ENCODE measurements at places on chromosomes 6 and 20.

DNA sequence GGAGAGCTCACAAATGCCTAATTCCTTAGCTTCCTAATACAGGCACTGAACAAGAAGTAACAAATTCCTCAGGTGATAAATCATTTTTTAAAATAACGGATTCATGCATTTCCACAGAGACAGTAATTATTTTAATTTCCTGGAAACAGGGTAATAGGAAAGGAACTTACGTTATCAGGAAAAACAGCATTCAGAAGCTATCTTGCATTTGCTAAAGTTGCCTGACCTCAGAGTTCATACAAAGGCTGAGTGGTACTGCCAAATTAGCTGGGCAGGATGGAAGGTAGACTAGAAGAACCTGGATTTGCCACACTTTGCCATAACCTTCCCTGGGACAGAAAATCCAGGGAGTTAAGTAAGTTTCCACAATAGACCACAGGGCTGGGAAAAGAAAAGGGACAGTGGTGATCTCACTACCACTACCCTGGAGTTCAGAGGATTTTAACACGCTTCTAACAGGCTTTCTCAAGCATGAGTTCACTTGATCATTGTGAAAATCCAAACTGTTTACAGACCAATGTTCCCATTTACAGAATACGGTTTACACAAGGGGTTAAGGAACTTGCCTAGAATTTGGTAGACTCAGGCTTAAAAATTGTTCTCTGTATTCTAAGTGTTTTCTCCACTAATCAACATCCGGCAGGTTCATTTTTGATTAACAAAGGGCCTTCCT lies 57.0 kb downstream of the KIF13A start:
- no peak for DNase-seq

- DNase-seq: no peak
Observed at GRCh38 chr6:106727480-106728149, 98.2 kb downstream of the QRSL1 start.

- DNase-seq: no peak
Observed at GRCh38 chr6:135161411-135162395, 19.4 kb upstream of the MYB start.

- DNase-seq: no peak
Observed at GRCh38 chr6:85476532-85476931, 26.6 kb downstream of the NT5E start.

DNA sequence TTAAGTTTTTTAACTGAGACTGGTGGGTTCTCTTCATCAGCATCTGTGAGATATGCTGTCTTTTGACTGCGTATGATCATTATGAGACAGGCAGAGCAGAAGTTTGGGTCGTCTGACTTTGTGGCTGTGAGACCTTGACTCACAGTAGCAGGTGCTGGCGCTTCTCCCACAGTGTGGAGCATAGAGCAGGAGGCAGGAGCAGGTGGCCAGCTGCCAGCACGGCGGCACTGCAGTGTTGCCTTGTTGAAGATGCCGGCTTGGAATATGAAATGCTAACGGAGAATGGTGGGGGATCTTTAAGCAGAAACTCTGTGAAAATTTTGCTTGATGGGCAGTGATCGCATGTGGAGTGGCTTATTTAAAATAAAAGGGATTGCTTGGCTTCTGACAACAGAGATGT lies 105.0 kb downstream of the TIAM2 start:
- DNase-seq: peak; percentile 12

- peak; percentile 96 for DNase-seq
Observed at GRCh38 chr20:56689318-56689717, 60.2 kb downstream of the TFAP2C start.

GRCh38 chr6:138250513-138251247 lies 32.4 kb upstream of the PBOV1 start:
- peak; percentile 80 for DNase-seq

- DNase-seq: no peak
Observed at GRCh38 chr6:152954443-152954842, 28.4 kb downstream of the FBXO5 start.

DNA sequence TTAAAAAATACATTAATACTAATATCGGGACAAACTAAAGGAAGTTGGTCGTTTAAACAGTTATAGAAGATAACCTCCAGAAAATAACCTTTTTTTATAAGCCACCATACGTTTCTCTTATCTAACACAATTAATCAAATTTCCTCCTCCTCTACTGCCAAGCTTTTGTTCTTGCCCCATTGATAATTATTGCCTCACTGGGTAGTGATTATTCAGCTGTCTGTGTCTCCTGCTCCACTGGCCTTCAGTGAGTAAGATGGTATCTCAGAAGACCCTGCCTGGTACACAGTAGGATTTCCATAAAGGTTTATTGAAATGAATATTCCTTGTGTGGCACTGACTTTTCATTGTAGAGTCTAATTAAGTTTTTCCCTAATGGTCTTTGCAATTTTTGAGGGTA lies 165.5 kb upstream of the SCGN start:
- DNase-seq: no peak

DNA sequence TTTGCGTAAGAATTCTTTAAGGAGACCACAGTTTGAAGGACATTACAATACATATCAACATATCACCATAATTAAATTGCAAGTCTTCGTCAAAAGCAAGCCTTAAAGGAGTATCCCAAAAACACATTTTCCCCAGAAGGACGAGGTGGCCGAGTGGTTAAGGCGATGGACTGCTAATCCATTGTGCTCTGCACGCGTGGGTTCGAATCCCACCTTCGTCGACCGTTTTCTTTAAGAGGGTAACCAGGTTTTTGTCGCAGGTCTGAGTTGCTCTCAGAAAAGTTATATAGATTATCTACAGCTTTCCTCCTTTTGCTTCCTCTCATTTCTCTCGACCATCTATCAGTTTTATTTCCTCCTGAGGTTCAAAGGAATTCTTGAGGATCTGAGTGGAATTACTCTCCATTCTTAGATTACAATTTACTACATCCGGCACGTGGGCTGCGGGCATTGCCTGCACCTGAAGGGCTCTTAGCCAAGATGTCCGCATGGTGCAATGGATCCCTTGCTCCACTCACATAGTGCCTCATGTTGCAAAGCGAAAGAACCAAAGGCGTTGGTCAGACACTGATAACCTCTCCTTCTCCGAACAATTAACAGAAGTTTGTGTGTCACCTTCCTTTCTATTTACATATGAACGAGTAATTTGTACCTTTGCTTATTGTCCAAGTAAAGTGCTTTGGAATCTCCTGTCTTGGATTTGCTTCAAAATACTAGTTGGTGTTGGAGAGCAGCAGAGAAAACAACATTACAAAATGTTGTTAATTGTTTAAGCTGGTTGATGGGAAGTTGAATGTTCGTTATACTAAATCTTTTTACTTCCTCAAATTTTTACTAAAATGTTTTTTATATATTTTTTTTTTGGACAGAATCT lies 14.0 kb downstream of the POM121L2 start:
- DNase-seq: peak; percentile 59

GRCh38 chr20:45338121-45339030 lies 9.8 kb downstream of the SDC4 start:
- DNase-seq: peak; percentile 34

- no peak for DNase-seq
Observed at GRCh38 chr6:49462599-49462926, 490 bp downstream of the MMUT start.

DNA sequence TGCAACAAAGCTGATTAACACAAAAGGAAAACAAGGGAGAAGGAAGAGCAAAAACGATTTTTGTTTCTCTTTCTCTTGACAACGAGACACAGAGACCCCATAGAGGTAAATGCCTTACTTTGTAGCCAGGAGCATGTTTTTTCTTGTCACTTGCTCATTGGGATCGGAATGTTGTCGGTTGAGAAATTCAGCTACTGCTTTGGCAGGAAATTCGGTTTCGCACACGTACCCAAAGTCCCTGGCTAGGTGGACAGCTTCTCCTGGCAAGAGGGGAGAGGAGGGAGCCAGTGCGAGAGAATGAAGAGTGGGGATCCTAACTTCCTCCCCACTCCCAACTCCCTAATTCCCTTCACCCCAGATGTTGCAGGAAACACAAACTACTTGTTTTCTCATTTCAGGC lies 14.5 kb downstream of the TFAP2A start:
- peak; percentile 77 for DNase-seq

DNA sequence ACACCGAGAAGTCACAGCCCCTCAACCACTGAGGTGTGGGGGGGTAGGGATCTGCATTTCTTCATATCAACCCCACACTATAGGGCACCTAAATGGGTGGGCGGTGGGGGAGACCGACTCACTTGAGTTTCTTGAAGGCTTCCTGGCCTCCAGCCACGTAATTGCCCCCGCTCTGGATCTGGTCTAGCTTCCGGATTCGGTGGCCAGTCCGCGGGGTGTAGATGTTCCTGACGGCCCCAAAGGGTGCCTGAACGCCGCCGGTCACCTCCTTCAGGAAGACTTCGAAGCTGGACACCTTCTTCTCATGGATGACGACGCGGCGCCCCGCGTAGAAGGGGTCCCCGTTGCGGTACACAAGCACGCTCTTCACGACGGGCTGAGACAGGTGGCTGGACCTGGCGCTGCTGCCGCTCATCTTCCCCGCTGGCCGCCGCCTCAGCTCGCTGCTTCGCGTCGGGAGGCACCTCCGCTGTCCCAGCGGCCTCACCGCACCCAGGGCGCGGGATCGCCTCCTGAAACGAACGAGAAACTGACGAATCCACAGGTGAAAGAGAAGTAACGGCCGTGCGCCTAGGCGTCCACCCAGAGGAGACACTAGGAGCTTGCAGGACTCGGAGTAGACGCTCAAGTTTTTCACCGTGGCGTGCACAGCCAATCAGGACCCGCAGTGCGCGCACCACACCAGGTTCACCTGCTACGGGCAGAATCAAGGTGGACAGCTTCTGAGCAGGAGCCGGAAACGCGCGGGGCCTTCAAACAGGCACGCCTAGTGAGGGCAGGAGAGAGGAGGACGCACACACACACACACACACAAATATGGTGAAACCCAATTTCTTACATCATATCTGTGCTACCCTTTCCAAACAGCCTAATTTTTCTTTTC lies at the start of gene DCDC2:
DCDC2 (minus strand) TSS at position 724 of the 883 bp plus-strand sequence; CDS start at position 415, 309 bp downstream.
- DNase-seq: no peak

DNA sequence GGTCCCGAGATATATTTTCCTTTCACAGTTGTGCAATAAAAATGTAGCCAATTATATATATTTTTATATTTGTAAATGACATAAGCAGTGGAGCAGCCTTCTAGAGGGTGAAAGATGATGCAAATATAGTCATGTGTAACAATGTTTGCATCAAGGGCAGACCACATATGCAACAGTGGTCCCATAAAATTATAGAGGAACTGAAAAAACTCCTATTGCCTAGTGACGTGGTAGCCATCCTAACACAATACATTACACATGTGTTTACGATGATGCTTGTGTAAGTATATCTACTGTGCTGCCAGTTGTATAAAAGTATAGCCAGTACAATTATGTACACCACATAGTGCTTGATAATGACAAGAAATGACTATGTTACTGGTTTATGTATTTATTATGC lies 162.8 kb downstream of the ZFAND3 start:
- no peak for DNase-seq

DNA sequence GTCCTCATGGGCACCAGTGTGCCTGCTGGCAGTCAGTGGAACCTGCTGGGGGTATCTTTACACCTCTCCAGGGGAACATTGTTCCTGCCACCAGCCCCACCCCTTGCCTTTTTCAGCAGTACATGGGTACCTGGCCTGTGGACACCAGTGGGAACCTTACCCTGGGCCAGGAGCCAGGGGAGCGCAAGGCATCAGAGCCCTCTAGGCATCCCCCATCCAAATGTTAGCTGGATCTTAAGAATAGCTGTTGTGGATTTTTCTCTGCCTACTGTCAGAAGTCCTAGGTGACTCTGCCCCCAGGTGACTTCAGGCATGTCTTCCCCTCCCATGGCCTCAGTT lies 38.8 kb upstream of the ID1 start:
- no peak for DNase-seq

GRCh38 chr20:60071965-60072364 lies 113.7 kb downstream of the CDH26 start:
- peak; percentile 78 for DNase-seq

DNA sequence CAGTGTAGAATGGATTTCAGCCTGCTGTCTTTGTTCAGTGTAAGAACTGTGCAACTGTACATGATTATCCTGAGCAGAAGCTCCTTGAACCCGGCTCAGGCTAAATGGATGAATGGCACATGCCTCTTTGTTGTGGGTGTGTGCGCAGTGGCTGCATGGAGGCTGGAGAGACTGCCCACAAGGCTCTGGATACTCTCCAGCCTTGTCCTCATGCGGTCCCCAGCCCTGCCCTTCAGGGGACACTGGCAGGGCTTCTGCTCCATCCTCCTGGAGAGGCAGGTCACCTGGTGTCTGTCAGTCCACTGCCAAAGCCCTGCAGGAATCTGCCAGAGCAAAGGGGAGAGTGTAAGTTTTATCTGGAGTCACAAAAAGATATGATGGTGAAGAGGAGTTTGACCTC lies 241.7 kb upstream of the EXOC2 start:
- DNase-seq: no peak

DNA sequence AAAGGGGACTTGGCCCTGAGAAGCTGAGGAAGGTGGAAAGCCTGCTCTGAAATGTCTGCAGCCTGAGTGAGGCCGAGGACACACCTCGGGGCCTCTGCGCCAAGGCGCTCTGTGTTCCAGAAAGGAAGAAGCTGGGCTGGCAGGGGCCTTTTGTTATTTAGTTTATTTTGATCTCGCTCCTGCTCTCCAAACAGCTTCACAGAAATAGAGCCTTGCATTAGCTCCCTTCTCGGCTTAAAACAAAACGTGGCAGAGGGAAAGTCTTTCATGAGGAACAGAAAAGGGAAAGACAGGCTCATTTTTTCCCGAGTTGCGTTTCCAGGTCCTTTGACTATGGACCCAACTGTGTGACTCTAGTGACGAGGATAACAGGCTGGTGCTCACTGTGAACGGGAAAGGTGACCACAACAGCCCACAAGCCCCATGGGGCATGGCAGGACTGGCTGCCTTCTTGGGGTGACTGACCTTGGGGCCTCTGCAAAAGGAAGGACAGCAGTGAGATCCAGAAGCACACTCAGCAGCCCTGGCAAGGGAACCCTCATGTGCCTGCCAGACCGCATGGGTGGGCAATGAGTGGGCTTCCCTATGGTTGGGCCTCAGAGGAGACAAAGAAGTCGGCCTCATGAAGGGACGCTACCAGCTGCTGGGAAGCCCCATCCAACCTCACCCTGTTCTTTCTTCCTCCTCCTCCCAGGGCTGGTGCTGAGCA lies 18.7 kb downstream of the LEMD2 start:
- DNase-seq: no peak

GRCh38 chr6:156660389-156660788 lies 116.8 kb upstream of the ARID1B start:
- no peak for DNase-seq

GRCh38 chr6:136123468-136123867 lies 126.6 kb downstream of the MTFR2 start:
- no peak for DNase-seq

DNA sequence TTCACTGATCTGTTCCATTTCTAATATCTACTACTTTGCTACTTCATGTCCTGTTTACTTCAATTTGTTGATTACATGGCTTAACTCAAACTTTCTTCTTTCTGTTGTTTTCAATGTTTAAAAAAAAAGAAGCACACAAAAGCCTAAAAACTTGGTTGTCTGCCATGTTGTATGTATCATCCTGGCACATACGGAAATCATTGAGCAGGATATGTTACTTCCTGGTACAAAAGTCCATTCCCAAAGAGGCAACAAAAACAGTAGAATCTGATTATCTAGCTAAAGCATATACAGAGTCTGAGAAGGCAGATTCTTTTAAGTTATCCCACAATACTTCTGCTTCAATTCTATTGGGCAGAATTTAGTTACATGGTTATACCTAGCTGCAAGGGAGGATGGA lies 14.5 kb upstream of the COL12A1 start:
- no peak for DNase-seq

Data from MCF 10A (cell line).